Stimulated activated CD4-positive, alpha-beta T cell treated with anti-CD3 and anti-CD28 coated beads, Interleukin-15, amount 100 ng/mL, for 24 hours (primary cell): ENCODE measurements at places on chromosomes 5 and 9.

- no peak for DNase-seq
These were observed 374.9 kb downstream of the TMEM38B start for GRCh38 chr9:106069241-106069640.

- DNase-seq = no peak
These were observed 300.5 kb upstream of the ISL1 start for GRCh38 chr5:51082741-51083140.

DNA sequence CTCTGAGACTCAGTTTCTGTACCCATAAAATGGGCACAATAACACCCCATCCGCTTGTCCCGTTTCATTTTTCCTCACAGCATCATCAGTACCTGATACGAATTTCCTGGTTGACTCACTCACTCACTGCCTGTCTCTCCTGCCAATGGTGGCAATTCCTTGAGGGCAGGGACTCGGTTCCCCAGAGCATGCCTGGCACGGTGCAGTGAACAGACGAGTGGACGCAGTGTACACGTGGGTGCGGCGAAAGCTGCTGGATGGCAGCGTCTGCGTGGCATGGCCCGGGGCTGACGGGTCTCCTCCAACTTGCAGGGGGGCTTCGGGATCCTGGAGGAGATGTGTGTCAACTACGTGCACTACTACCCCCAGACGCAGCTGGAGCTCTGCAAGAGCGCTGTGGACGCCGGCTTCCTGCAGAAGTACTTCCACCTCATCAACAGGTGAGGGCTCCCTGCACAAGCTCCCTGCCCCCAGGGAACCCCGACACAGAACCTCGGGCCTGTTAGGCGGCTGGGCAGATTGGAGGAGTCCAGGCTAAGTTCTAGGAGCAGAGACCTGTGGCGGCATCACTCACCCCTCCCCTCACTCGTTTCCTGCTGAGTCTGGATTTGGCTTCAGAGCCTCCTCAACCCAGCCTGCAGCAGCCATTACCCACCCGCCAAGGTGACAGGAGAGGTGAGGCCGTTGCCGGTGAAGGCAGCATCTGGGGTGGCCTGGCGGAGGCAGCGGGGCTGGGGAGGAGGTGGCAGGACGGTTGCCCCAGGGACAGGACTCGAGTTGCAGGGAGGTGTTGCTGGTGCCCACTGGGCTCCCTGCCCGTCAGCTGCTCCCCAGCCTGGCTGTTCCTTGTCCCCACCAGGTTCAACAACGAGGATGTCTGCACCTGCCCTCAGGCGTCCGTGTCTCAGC, 20.3 kb downstream of the DBH start:
- DNase-seq = peak; percentile 35

GRCh38 chr9:129930743-129931142, 95.5 kb downstream of the USP20 start:
- no peak for DNase-seq

GRCh38 chr5:2898661-2899060, 147.2 kb upstream of the IRX2 start:
- no peak for DNase-seq
